Cortex of kidney (tissue), 1 donor: ENCODE measurements at places on chromosomes 16 and 17.

DNA sequence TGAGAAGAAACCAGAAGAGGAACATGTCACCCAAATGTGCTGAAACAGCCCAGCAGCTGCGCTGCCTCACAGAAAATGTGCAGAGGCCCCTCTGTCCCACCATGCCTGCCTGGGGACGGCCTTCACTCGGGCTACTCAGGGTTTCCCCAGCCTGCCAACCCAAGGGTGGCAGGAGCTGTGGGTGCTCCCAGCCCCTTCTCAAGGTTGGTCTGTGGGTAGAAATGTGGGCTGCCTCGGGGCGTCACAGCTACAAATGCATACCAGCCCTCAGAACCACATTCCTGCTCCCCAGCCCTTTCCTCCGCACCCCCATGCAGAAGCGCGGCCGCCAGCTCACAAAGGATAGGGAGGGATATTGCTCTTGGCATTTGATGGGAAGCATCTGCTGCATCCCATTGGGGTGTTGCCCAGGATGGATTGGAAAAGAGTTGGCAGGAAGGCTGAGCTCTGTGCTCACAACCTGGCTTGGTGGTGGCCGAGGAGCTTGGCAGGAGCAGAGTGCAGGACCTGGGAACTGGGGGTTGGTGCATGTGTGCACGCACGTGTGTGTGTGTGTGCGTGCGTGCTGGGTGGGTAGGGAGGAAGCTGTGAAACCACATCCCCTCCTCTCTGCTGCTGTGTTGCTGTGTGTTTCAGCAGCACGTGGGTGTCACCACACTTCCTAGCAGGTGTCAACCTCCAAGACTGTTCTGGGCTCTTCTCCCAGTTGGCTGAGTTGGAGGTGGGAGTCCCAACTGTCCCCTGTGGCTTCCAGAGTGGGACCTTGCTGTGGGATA is 304.4 kb downstream of the SEC14L1 start:
- no peak for DNase-seq

DNA sequence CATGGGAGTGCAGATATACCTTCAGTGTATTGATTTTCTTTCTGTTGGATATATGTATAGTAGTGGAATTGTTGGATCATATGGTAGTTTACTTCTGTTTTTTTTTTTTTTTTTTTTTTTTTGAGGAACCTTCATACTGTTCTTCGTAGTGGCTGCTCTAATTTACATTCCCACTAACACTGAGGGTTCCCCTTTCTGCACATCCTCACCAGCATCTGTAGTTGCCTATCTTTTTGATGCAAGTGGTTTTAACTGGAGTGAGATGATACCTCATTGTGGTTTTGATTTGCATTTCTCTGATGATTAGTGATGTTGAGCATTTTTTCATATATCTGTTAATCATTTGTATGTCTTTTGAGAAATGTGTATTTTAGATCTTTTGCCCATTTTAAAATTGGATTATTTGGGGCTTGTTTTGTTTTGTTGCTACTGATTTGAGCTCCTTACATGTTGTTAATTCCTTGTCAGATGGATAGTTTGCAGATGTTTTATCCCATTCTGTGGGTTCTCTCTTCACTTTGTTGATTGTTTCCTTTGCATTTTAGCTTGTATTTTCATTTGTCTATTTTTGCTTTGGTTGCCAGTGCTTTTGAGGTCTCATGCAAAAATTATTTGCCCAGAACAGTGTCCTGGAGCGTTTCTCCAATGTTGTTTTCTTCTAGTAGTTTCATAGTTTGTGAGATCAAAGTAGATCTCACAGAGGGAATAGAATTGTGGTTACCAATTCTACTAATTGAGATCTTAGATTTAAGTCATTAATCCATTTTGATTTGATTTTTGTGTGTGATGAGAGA is 25.0 kb upstream of the BCAS3 start:
- no peak for DNase-seq

DNA sequence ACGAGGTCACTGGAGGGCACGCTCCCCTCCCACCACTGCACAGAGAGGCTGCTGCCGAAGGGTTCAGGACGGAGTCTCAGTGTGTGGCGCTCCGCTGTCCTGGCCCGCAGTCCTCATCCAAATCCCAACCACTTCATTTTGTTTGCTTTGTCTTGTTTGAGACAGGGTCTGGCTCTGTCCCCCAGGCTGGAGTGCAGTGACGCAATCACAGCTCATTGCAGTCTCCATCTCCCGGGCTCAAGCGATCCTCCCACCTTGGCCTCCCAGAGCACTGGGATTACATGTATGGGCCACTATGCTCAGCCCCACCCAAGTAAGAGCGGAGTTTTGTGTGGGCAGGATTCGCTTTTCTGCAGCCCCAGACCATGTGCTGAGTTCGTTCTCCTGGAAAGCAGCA is 12.7 kb downstream of the UNKL start:
- DNase-seq: no peak

- no peak for DNase-seq
Measured at GRCh38 chr17:71849783-71850768, 270.7 kb upstream of the SOX9 start.

- DNase-seq: no peak
Measured at GRCh38 chr17:63853260-63853659, 10.8 kb upstream of the SMARCD2 start.
